ENCODE measurements at places on chromosomes 7 and 10.

DNA sequence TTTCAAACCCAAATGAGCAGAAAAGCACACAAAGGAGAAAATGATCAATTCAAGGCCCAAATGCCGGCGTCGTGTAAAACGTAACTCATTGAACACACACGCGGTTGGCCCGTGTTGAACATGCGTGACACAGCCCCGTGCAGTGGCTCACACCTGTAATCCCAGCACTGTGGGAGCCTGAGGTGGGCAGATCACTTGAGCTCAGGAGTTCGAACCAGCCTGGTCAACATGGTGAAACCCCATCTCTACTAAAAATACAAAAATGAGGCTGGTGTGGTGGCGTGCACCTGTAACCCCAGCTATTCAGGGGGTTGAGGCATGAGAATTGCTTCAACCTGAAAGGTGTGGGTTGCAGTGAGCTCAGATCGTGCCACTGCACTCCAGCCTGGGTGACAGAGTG is 156.7 kb upstream of the KLF6 start:
- no peak for DNase-seq

DNA sequence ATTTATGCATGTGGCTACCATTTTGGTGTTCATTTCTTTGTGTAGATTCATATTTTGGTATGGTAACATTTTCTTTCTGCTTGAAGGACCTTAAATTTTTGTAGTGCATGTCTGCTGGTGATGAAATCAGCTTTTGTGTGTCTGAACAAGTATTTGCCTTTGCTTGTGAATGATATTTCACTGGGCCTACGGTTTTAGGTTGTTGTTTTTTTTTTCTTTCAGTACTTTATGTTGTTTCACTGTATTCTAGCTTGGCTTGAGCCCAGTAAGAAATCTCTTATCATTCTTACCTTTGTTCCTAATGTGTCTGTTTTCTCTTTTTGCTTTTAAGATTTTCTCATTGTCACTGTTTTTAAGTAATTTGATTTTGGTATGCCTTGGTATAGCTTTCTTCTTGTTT is 31.9 kb downstream of the SAMD8 start:
- no peak for DNase-seq

DNA sequence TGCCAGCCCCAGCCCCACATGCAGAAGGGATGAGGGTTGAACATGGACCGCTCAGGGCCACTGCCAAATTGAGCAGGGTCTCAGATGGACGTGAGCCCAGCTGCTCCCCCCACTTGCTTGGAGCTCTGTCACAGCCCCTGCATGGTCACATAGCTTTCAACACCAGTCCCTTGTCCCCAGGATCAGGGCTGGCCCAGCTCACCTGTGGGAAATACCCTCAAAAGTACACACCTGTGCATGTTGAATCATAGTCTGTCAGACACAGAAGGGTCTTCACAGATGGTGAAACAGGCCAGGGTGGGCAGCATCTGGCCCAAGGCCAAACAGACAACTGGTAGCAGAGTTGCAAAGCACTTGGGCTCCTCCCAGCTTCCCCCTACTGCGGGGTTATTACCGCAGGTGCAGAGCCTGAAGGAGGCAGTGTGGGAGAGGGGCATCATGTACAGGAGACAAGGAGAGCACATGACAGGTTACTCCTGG is 77.6 kb upstream of the UNC5B start:
- no peak for DNase-seq

DNA sequence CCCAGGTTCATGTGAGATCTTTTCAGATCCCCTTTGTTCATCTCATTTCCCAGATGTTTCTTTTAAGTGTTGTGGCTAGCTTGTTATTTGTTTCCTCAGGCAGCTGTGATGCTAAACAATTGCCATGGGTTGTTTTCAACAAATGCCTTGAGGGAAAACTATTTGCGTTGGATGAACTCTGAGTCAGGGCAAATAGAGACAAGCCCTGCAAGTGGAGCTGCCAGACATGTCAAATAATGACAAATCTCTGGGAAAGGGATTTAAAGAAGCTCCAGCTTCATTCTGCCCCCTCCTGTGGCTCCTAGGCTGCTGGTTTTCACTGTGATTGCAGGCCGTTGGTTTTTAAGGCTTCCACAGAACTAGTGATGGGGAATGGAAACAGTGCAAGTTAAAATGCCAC is 272.4 kb upstream of the SP8 start:
- no peak for DNase-seq

GRCh38 chr7:57424515-57425238 is 25.3 kb upstream of the ZNF716 start:
- DNase-seq: no peak

DNA sequence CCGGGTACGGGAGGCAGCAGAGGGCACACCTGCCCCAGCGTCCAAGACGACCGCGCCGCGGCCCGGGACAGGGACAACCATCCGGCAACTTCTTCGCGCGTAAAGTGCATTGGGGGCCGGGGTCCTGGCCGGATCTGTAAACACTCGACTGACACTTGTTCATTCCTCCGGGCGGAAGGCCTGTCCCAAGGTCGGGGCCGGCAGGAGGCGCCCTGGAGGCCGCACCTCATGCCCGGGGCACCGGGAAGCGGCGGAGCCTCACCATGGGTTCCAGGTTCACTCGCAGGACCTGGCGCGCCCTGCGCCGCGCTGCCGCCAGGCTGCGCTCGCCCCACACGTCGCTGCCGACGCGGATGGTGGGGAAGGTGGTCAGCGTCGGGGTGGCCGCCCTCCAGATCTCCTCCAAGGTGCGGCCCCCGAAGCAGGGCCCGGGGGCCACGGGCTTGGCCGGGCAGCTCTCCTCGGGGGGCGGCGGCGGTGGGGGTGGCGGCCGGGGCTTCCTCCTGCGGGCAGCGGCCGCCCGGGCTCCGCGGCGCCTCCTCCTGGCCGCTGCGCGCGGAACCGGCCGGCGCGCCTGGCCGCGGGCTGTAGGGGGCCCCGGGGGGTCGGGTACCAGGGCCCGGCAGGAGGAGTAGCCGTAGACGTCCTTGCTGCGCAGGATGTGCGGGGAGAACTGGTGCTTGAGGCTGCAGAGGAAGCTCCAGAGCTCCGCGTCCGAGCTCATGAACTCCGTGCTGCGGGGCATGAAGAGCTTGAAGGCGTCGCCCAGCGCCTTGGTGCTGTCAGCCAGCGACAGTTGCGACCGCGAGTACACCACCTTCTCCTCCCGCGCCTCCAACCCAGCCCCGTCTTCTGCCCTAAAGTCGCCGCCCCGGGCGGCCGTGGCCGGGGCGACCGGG is 746 bp downstream of the CCDC71L start:
- DNase-seq: peak; percentile 49

GRCh38 chr10:27742195-27743011 is 3.2 kb downstream of the MKX start:
- DNase-seq: peak; percentile 54

- no peak for DNase-seq
Observed at GRCh38 chr7:426510-426909, 93.1 kb downstream of the PDGFA start.

GRCh38 chr10:84190621-84191020 is 3.7 kb upstream of the CDHR1 start:
- no peak for DNase-seq

DNA sequence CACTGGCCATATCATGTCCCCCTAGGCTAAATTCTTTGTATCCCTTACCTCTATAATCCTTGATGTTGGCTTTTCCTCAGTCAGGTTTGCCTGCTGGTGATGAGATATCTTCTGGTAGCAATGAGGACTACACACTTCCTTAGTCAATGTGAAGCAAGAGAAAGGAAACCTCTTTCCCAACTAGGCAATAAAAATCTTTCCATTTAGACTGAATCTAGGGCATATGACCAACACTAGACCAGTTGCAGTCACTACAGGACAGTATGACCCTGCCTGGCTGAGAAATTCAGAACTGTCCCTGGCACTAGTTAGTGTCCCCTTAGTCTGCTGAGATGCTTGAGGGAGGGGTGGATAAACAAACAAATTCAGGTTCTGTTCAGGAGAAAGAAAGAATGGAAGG is 142.6 kb downstream of the RNLS start:
- no peak for DNase-seq

DNA sequence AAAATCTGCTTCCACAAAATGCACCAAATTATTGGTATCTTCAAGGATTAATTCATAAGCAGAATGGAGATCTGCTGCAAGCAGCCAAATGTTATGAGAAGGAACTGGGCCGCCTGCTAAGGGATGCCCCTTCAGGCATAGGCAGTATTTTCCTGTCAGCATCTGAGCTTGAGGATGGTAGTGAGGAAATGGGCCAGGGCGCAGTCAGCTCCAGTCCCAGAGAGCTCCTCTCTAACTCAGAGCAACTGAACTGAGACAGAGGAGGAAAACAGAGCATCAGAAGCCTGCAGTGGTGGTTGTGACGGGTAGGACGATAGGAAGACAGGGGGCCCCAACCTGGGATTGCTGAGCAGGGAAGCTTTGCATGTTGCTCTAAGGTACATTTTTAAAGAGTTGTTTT is 12.1 kb downstream of the IFIT3 start:
- no peak for DNase-seq

- no peak for DNase-seq
Observed at GRCh38 chr7:68015122-68015977, 1018.7 kb downstream of the TYW1 start.

Data from T follicular helper cell (primary cell).